CD14-positive monocyte (primary cell): ENCODE measurements at places on chromosomes 2 and 18.
A peak's percentile ranks its signal among the peaks of the same experiment; 100 is the strongest.

DNA sequence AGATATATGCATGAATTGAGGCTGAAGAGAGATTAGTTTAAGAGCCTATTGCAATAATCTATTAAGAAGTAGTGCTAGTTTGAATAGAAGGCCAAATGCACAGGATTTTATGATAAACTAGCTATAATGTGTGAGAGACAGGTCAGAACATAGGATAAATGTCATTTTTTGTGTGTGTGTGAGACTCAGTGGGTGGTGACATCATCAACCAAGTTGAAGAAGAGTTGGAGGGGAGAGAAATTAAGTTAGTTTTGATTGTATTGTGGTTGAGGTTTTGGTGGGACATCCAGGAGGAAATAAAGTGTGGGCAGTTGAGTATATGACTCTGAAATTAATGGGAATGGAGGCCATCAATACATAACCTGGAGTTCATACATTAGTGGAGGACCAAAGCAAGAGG is 320.1 kb upstream of the CWC22 start:
- DNase-seq = no peak

GRCh38 chr2:17813742-17814473 is 2.4 kb upstream of the MSGN1 start:
- DNase-seq = no peak

GRCh38 chr2:99787769-99788382 is 298.1 kb upstream of the REV1 start:
- DNase-seq = peak; percentile 80

DNA sequence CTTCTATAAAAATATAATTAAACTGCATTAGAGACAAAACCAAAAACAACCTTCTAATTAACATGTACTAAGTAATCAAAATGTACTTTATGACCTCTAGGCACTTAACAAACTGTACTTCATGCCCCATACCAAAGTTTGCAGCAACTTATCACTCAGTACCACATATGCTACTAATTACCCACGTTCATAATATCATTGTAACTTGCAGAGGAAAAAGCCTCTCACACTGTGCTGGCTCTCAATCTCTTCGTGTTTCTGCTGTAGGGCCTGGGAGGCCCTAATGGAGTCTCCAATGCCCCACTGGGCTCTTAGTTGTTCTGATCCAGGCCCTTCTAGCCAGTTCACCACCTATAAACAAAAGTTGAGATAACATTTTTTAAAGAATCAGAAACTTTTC is 82.1 kb upstream of the CCDC141 start:
- DNase-seq = no peak

DNA sequence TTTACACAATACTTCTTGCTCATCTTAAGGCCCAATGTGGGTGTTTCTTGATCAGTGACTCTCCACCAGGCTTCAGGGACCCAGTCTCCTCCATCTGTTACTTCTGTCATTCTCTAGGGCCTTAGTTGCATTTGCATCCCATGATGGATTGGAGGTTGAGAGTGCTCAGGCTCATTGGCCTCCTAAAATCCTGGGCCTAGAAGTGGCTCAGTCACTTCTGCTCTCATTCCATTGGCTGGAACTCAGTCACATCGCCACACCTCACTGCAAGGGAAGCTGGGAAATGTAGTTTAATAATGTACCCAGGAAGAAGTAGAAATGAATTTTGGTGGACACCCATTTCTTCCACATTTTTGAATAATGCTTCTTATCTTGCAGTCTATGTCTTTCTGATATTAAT is 223.5 kb downstream of the HRH4 start:
- no peak for DNase-seq
